T-cell (primary cell): ENCODE measurements at places on chromosomes 4 and X.

DNA sequence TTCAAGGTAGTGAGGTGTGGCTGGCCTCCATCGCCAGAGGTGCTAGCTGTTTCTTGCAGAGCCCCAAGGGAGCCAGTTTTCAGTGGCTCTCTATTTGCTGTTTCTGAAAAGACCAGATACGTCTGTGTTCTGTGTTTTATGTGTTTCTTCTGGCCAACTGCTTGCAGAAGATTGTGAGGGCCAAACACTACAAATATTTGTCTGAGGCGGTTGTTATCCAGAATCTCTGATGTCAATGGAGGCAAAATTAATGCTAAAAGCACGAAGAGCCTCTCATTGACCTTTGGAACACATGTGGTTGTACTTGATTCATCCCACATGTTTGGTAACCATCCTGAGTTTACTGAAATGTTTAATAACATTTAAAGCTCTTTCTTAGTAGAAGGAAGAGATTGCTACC lies 113.9 kb downstream of the CT47B1 start:
- no peak for DNase-seq

GRCh38 chr4:188459381-188459780 lies 320.1 kb downstream of the TRIML1 start:
- no peak for DNase-seq

GRCh38 chr4:41069257-41069656 lies 145.1 kb downstream of the APBB2 start:
- no peak for DNase-seq

- no peak for DNase-seq
These were observed 23.1 kb downstream of the CD40LG start for GRCh38 chrX:136671006-136671610.

DNA sequence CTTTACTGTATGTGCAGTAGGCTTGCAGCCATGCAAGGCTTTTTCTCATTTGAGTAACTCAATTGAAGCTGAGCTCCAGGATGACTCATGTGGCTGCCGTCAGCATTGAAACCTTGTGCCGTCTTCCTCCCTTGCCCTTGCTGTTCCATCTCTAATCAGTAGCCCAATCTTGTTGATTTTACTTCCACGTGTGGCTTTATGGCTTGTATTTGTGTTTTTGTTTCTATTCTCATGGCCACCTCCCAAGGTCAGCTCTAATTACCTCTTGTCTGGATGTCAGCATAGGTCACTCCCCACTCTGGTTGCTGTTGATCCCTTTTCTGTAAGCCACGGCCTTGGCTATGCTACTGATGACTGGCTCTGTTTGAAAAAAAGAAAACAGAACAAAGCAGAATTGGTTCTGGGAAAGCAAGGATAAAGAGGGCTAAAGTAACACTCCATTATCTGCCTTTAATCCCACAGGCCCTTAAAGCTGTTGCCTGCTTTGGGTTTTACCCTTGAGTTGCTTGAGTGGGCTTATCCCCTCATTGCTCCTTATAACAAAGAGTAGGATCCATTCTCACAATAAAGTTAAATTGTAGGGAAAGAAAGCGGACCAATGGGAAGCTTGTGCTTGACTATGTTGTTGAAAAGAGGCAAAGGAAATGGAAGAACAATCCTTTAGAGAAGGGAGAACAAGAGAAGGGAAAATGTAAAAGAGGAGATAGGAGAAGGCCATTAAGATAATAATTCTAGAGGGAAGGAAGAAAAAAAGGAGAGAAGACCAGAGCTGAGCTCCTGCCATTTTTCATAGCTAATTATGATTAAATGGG lies 173.9 kb upstream of the PGRMC2 start:
- DNase-seq: no peak

- DNase-seq: no peak
These were observed 51.3 kb downstream of the SOD3 start for GRCh38 chr4:24846716-24847115.

DNA sequence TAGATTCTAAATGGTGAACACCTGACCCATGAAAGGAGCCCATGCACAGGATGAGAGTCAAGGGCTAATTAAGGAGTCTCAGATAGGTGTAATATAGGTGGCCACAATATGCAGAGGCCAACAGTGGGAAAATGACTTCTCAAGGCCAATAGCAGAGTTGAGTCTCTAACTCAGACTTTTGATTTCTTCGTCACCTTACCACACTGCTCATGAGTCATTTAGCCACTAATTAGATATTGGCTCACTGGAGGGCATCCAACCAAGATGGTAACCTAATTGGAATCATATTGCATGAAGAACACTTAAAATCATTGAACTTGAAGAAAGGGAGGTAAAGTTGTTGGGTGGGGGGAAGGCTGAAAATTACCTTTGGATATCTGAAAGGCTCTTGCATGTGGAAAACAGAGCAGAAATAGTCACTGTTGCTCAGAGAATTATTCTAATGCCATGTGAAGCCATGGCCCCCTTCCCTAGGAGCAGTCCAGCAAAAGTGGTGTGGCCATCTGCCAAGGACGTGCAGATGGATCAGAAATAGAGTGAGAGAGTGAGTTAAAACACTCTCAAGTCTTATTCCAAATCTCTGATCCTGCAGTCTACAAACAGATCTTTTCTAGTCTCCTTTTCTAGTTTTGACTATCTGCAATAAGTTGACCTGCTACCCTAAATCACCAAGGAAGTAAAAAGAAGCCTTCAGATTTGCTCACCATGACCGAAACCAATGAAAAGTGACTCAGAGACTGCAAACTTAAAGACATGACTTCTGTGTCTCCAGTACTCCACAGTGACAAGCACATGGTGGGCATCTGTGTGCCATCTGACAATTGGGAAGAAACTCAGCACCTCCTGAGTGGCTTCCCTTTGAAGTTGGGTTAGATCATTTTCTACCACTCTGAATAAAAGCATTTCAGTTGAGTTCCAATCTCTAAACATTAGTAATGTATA lies 93.9 kb upstream of the C1QTNF7 start:
- no peak for DNase-seq

- peak; percentile 78 for DNase-seq
These were observed 33.5 kb upstream of the CHRNA9 start for GRCh38 chr4:40301603-40302002.

DNA sequence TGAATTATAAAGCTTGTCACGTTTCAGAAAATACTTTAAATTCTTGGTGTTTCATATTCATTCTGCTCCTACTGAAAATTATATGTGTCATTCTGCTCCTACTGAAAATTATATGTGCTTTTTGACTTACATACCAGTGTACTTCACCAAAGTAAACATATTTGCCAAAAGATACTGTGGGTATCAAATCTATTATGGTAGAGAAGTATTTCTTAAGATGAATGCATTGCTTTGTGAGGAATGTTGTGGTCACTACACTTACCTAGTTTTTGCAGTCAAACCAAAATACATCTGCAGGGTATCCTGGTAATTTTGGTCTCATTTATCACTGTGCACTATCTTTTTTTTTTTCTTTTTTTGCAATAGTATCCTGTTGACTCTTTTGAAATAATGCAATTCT lies 287.7 kb upstream of the MAD2L1 start:
- DNase-seq: no peak
